ENCODE measurements at places on chromosomes 2 and 18.

DNA sequence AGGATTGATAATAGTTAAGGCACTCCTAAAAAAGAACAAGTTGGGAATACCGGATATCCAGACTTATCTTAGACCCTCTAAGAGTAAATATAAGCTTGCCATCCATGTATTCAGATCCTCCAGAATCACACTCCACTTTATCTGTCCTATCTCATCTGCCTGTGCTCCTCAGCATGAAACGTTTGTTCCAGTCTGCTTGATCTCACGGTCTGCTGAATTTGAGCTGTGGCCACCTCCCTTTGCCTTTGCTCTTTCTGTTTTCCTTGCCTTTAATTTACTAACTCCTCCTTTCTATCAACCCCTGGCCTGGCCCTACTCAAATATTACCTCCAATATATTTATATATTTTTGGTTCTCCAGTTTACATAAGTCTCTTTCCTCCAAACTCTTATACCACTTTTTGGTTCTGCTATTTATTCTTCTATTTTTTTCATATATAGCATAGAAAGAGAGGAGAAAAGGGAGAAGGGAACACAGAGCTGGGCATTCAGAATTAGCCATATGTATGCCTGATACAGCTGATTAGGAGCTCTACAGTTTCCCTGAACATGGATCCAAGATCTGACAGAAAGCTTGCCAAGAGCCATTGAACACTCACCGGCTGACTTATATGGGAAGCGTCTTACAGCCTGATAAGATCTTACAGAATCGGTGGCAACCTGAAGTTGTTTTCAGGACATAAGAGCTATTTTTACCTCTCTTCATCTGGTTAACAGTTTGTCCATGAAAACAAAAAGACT lies 21.8 kb upstream of the DNAJC27 start:
- no peak for DNase-seq

- no peak for DNase-seq
These were observed 673.2 kb downstream of the TMEM182 start for GRCh38 chr2:103435010-103435409.

DNA sequence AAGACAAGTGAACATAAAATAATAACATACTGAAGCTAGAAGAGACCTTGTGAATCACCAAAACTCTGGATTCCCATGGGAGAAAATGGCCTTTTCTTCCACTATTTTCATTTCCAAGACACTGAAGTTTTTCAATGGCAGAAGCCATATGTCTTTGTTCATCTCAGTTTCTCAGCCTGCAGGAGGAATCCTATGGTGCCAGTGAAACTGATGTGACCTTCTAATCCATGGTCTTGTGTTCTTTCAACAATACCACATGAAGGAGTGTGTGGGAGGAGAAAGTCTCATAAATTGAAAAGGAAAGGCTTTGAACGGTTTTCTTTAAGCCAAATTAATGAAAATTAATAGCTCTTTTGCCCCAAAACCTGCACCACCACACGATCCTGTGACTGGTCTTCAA lies 257.3 kb downstream of the EPHA4 start:
- DNase-seq: no peak

DNA sequence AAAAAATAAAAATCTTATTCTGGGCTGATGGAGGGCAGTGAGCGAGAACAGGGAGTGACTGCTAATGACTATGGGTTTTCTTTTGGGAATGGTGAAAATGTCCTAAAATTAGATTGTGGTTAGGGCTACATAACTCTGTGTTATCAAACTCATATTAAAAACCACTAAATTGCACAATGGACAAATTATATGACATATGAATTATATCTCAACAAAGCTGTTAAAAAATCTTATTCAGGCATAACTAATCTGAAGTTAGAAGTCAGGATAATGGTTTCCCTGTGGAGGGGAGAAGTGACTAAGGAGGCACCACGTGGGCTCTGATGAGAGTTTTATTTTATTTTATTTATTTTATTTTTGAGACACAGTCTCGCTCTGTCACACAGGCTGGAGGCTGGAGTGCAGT lies 32.1 kb upstream of the DPP4 start:
- DNase-seq: no peak

DNA sequence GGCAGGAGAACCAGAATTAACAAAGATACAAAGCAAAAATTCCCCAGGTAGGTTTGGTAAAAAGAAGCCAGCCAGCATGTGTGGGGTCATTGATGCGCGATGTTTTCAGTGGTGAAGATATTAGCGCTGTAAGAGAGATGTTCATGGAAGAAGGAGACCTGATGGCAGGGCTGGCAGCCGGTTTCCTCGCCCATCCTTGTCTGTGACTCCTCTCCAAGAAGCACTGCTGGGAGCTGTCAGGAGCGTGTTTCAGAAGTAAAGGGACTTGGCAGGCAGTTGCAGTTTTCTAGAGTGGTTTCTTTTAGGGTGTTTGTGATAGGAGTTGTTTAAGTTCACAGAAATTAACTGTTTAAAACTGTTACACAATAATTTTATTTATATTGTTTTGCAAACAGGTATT lies 24.6 kb downstream of the TAF1B start:
- no peak for DNase-seq

GRCh38 chr2:43605079-43605655 lies 9.3 kb upstream of the THADA start:
- peak; percentile 19 for DNase-seq

DNA sequence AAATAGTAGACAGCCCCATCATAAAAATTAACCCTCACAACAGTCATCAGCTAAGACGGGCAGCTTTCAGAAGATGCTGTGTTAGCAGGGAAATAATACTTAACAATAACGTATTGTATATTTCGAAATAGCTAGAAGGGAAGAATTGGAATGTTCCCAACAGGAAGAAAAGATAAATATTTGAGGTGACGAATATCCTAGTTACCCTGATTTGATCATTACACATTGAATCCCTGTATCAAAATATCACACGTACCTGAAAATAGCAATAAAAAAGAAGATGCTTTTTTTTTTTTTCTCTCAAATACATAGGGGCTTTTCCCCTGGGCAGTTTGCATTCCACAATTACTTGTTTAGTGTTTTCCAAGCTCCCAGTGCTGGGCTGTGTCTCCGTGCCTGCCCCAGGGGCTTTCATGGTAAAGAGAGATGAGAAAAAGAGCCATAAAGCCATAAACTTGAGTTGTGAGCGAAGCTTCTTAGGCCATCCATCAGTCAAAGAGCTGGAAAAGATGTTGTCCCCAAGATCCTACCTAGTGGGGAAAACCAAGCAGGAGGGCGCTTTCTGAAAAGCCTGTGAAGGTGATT lies 183.0 kb upstream of the REV1 start:
- no peak for DNase-seq

DNA sequence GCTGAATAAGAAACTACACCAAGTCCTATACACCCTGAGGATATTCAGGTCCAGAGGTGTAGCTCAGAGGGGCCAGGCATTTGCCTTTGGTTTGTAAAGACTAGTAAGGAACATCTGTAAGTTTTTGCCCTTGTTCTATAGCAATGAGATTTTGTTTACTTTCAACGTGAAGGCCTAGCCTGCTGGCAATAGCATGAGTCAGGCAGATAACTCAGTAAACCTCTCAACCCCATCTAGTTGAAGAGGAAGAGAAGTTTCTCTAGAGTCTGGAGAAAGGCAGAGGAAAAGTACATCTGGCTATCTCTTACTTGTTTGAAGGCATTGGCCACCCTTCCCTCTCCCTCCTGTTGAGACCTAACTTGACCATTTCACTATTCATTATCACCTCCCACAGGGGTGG lies 70.3 kb upstream of the ZNF521 start:
- no peak for DNase-seq

DNA sequence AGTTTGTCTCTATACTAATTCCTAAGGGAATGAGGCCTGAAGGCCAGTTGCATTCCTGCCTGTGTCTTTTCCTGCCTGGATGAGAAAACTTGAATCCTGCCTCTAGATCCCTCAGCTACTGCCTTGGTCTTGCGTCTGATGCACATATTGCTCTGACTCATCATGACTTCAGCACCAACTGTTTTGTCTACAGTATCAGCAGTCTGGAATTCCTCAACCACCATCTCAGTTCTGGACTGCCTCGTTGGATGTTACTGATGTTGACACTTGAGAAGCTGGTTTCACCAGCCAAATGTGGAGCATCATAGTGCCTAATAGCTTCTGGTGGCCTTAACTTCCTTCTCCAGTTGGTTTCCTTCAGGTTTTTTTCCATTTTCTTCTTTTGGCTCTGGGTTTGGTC lies 211.0 kb downstream of the CTNNA2 start:
- no peak for DNase-seq

DNA sequence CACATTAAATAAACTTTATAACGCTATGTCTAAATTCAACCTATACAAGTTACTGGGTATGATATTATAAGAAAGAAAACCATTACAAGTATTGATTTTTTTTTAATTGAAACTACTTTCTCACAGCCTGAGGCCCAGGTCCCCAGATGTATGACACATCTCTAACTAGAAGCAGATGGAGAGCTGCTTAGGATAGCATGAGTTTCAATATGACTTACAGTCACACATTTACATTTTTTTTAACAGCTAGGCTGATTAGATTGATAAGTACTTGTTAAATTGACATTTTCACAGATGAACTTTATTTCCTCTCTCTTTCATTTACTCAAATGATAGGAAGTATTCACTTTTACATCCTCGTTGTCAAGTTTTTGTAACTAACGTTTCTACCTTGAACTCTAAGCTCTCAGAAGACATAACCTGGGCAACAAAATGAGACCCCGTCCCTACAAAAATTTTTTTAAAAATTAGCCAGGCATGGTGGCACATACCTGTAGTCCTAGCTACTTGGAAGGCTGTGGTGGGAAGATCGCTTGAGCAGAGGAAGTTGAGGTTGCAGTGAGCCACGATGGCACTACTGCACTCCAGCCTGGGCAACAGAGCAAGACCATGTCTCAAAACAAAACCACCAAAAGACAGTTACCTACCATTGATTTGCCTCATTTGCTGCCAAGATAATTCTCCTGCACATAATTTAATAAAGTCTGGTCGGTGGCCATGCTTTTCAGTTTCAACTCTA lies 52.4 kb downstream of the STK39 start:
- DNase-seq: peak; percentile 58

DNA sequence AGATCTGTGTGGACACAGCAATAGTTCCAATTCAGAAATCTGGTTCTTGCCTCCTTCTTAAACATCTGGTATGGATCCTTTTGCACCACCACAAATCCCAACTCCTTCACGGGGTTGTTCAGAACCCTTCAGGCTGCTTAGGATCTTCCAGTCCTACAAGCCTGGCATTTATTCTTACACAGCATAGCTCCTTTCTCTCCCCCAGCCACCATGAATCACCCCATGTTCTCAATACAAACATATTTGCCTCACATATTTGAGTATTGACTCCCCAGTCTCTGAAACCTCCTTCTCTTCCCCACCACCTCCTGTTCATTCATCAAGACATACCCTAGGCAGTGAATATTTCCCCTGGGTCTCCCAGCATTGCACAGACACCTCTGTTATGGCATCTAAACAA lies 155.2 kb downstream of the ALK start:
- no peak for DNase-seq

DNA sequence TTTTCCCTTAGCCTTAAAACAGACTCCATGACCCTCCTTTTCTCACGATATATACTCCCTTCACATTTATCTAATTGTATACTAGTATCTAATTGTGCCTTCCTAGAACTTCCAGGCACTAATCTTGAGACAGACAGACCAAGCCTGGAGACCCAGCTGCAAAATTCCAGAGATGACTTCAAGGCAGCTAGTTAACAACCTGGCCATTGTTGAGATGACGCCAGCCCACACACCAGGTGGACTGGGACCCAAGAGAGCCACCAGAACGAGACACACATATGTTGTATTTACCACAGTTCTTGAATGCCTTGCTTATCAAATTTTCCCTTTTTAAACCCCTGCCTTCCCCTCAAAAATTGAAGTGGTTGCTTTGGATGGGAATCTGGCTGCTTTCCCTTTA lies 48.9 kb upstream of the SELENOI start:
- DNase-seq: no peak

- DNase-seq: no peak
These were observed 33.5 kb downstream of the FEZ2 start for GRCh38 chr2:36564377-36564930.

- no peak for DNase-seq
These were observed 1398.0 kb upstream of the NXPH2 start for GRCh38 chr2:140178234-140178633.

DNA sequence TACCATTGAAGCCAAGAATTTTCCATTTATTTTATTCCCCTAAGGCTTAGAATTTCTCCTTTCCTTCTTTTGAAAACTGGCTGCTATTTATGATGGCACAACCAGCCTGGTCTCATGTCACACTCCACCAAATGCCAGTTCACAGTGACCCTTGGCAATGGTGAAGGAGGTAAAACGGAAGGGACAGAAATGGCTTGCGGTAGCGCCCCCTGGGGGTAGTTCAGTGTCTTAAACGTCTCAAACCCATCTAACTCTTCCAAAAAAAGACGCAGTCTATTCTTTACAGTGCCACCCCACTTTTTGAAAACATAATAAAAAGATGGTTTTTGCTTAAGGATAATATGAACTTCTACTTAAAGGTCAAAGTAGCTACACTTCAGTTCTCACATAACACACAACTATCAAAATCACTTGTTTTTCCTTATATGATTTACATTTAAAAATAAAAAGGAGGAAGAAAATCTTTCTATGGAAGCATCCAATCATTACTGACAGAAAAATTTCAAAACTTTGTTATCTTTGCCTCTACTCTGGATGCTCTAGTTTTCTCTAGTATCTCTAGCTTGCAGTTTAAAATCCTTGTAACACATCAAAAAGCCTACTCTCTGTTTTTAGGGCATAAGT lies 28.0 kb downstream of the PNO1 start:
- peak; percentile 68 for DNase-seq

DNA sequence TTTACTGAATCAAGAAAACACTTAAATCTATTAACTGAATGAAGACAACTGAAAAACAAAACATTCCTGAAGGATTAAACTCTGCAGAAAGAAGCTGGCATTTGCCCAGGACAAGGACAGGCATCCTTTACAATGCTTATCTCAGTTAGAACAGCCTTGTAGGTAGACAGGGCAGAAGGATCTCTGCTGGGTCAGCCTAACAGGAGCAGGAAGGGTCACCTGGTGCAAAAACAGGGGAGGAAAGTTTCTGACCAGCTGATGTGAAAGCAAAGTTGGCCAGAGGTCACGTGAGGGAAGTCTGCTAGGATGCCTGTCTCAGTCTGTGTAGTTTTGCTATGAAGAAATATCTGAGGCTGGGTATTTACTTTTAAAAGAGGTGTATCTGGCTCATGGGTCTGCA lies 348.6 kb downstream of the ANAPC1 start:
- DNase-seq: no peak

- no peak for DNase-seq
These were observed 237.3 kb downstream of the DCDC2C start for GRCh38 chr2:3940661-3941060.

DNA sequence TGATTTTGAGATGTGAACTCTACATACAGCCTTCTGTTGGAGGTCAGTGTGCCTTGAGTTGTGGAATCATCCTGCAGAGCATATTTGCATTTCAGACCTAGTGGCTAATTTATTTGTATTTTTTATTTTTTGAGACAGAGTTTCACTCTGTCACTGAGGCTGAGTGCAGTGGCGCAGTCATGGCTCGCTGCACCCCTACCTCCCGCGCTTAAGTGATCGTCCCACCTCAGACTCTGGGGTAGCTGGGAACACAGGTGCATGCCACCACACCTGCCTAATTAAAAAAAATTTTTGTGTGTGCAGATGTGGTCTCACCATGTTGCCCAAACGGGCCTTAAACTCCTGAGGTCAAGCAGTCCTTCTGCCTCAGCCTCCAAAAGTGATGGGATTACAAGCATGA lies 104.4 kb downstream of the ASXL3 start:
- DNase-seq: no peak

Data from stimulated activated CD4-positive, alpha-beta T cell treated with anti-CD3 and anti-CD28 coated beads, Interleukin-4, amount 100 ng/mL, for 24 hours (primary cell).